Kidney capillary endothelial cell (primary cell): ENCODE measurements at places on chromosomes 16 and 17.

DNA sequence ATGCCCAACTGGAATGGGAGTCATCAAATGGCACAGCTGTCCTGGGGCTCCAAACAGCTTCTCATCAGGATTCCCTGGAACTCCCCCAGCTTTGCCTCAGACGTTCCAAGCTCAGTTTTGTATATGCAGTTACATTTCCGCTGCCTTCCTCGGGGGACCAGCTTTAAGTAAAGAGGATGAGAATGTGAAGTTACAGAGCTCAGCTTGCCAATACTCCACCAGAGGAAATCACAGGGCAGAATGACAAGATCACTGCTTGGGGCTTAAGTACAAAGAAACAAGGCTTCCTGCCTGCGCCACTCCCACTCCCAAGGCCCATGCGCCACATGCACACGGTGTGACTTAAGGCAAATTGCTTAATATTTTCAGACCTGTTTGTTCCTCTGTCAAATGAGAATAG lies 272.4 kb upstream of the CDH11 start:
- no peak for DNase-seq

- DNase-seq, result peak; percentile 74
These were observed 950 bp upstream of the MYO1C start for GRCh38 chr17:1493291-1493980.

DNA sequence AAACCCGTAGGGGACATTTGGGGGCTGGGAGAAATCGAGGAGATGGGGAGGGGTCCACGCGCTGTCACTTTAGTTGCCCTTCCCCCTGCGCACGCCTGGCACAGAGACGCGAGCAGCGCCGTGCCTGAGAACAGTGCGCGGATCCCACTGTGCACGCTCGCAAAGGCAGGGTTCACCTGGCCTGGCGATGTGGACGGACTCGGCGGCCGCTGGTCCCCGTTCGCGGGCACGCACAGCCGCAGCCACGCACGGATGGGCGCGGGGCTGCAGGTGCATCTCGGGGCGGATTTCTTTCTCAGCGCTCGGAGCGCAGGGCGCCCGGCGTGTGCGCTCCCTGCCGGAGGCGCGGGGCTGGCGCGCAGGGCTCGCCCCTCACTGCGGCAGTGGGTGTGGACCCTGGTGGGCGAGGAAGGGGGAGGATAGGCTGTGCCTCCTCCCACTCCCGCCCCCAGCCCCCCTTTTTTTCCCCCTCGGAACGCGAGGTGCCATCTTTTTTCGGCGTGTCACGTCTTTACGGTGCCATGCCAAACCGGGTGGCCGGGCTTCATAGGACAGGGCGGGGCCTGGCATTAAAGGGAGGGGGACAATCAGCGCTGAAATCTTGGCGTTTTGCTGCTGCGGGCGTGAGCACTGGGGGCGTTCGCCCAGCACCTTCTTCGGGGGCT lies 1.1 kb downstream of the MAPT start:
- DNase-seq, result no peak

- DNase-seq, result no peak
These were observed 45.4 kb downstream of the BRCA1 start for GRCh38 chr17:43079641-43080302.

GRCh38 chr17:57607553-57608120 lies 137.5 kb downstream of the CCDC182 start:
- DNase-seq, result no peak

GRCh38 chr16:55645986-55646385 lies 9.8 kb upstream of the SLC6A2 start:
- no peak for DNase-seq

GRCh38 chr17:63832014-63832413 lies 4.6 kb upstream of the FTSJ3 start:
- no peak for DNase-seq

GRCh38 chr16:23436951-23437350 lies 16.0 kb downstream of the COG7 start:
- no peak for DNase-seq

DNA sequence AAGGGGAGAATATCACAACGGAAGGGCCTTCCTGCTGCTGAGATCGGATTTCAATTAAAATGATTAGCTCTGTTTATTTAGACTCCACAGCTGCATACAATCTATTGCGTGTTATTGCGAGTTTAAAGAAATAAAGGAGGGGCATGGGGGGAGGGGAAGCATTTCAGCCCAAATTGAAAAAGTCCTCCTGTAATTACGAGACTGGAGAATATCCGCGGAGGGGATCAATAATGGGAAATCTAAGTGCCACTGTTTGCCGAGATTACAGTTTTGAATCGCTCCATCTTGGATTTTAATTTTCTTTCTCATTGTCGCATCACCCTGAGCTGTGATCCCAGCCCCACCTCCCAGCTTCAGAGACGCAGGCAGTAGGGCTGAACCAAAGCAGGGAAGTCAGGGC lies 15.7 kb upstream of the RPL38 start:
- DNase-seq, result no peak

GRCh38 chr16:84659656-84660300 lies 11.5 kb downstream of the KLHL36 start:
- no peak for DNase-seq

DNA sequence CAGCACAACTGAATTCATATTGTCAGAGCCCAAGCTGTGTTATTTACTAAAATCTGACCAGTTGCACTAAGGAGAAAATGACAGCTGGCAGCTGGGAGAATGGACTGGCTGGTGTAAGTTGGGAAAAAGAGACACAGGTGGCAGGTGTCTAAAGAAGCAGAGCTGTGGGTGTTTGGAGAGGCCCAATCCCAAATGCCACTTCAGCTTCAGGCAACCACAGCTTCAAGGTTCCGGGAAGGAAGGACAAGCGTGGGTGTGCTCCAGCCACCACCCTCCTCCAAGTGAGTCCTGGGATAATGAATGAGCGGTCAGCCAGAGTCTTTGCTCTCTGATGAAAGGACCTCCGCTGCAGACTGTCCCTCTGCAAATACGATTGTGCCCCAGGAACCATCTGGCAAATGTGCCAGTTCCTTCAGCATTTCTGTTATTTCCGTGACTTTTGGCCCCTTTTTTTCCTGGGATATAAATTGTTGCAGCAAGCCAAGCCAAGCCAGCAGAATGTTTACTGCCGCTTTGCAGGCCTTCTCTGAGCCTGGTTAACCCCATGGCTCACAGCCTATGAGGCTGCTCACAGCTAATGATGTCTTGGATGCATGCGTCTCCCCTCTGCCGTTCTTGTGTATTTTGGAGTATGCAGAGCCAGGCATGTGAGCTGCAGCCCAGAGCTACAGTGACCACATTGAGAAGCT lies 9.5 kb upstream of the RHBDL3 start:
- no peak for DNase-seq

DNA sequence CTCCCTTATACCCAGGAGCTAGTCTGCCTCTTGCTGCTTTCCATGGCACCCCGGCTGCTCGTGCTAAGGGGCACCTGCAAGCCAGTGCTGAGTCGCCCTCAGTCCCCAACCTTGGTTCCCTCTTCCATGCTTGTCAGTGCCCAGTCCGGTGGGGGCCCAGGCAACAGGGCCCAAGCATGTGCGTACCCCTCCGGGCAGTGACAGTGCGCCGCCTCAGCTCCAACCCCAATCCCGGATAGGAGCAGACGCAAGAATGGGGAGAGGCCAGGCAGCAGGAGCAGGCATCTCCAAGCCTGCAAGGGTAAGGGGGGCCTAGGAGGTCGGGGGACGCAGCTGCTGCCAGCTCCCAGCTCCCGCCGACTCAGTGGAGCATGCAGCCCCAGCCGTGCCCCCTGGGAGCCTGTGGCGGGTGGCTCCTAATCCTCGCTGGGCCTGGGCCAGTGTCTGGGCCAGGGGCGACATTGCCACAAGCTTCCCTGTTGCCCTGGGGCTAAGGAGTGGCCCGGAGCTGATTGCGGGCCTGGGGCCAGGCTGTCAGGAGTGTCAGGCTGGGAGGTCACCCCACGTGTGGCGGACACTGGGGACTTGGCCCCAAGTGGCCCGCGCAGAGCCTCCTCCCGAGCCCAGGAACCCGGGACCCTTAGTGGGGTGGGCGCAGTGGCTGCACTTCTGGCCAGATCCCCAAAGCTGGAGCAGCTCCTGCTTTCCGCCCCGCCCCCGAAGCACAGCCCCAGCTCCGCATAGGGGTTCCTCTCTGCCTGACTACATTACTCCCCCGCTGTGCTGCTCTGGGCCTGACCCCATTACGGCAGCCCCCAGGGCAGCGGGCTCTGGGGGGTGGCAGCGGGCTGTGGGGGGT lies 9.8 kb downstream of the CPD start:
- no peak for DNase-seq

DNA sequence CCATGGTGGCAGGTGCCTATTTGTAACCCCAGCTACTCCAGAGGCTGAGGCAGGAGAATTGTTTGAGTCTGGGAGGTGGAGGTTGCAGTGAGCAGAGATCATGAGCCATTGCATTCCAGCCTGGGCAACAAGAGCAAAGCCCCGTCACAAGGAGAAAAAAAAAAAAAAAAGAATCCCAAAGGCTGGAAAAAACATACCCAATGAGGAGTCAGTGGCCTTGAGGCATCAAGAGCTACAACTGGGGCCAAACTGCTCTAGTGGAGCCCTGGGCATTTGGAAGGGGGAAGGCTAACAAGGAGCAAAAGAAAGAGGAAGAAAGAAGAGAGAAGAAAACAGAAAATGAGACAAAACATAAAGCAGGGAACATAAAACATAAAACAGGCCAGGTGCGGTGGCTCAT lies 6.9 kb downstream of the CHST6 start:
- no peak for DNase-seq

GRCh38 chr16:10879681-10880589 lies 2.9 kb downstream of the CIITA start:
- DNase-seq, result no peak

DNA sequence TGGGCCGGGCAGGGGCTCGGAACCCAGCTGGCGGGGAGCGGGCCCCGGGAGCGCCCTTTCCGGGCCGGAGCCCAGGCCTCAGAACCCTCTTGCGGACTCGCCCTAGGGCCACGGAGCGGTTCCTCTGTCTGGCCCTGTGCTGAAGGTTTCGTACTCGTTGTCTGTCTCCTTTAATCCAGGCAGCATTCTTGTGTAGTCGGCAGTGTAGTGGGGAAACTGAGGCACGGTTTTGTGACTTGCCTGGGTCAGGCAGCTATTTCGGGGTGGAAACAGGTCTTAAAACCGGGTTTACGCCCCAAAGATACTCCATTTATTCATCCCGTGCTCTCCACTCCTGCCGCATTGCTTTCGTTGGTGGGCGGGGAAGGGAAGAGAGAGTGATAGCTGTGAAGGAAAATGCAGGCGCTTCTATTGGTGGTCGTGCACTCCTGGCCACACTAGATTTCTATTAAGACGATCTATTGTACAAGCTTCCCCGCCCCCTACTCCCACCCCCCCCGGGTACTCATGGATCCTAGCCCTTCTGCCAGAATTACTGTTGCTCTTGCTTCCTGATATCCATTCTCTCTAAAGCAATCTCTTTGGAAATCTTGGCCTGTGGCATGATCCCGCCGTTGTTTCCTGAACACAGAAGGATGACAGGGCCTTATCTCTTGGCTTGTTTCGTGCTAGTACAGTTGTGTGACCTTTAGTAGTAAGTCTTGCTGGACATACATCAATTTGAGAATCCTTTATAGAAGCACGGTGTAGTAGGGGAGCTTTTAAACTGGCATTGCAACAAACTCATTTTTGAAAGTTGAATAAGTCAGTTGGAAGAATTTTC lies 751 bp downstream of the DCAF7 start:
- peak; percentile 35 for DNase-seq

GRCh38 chr17:54992797-54993639 lies 24.5 kb downstream of the STXBP4 start:
- peak; percentile 38 for DNase-seq

- no peak for DNase-seq
These were observed 100.8 kb upstream of the CDH5 start for GRCh38 chr16:66265556-66266141.

GRCh38 chr16:85385463-85386331 lies 227.4 kb upstream of the GSE1 start:
- no peak for DNase-seq
